ENCODE measurements at places on chromosomes 16 and 17.

DNA sequence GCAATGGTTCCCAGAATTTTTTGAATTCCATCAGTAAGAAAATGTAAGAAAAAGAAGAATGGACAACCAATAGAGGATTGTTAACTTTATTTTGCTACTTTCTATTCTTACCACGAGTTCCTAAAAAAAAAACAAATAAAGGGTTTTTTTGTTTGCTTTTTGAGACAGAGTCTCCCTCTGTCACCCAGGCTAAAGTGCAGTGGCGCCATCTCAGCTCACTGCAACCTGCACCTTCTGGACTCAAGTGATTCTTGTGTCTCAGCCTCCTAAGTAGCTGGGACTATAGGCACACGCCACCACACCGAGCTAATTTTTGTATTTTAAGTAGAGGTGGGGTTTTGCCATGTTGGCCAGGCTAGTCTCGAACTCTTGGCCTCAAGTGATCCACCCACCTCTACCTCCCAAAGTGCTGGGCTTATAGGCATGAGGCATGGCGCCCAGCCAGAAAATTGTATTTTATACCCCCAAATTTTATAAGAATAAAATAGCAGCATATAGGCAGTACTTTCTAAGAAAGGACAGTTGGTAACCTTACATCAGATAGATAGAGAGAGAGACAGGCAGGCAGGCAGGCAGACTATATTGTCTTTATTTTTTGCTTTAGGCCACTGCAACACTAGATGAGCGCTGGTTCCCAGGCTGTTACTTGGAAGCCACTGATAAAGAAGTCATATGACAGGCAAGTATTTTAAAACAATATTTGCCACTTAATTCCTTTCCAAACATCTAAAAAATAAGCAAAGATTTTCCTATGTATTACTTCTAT, 127.5 kb downstream of the VPS53 start:
- H3K36me3 ChIP-seq: no peaks in the 10 kb centered on the region
- H3K27ac ChIP-seq: no peak overlapping the region
- no peak for DNase-seq
- H3K27me3 ChIP-seq: no peaks in the 10 kb centered on the region
- no peak overlapping the region for H3K4me3 ChIP-seq
- H3K4me1 ChIP-seq: peaks cover 2% of the 10 kb centered on the region

DNA sequence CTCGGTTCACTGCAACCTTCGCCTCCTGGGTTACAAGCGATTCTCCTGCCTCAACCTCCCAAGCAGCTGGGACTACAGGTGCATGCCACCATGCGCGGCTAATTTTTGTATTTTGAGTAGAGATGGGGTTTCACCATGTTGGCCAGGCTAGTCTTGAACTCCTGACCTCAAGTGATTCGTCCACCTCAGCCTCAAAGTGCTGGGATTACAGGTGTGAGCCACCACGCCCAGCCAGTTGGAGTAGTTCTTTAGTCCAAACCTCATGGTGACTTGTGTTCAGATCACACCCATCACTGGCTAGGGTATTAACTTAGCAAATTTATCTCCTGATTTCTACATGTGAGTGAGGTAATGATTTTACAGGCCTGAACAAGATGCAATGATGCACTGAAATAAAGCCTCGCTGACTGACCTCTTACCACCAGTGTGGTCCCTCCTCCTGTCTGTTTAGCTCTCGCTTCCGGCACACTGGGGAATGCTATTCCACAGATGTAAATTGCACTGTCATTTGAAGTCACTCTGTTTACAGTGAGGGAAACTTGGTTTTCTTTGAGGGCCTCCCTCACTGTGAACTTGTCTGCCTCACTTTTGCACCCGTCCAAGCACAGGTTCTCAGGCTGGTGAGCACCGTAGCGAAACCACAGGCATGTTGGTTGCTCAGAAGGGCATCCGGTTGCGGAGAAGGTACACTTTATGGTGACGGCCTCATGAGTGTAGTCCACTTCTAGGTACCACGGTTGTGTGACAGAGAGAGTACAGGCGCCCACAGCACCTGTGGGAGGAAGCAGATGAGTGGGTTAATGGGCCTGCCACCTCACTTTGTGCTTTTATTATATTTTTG, 5.5 kb downstream of the IGSF6 start:
- no peaks in the 10 kb centered on the region for H3K27me3 ChIP-seq
- H3K27ac ChIP-seq: peak overlapping the region; percentile 93
- H3K4me3 ChIP-seq: peak overlapping the region; percentile 81
- DNase-seq: peak; percentile 50

DNA sequence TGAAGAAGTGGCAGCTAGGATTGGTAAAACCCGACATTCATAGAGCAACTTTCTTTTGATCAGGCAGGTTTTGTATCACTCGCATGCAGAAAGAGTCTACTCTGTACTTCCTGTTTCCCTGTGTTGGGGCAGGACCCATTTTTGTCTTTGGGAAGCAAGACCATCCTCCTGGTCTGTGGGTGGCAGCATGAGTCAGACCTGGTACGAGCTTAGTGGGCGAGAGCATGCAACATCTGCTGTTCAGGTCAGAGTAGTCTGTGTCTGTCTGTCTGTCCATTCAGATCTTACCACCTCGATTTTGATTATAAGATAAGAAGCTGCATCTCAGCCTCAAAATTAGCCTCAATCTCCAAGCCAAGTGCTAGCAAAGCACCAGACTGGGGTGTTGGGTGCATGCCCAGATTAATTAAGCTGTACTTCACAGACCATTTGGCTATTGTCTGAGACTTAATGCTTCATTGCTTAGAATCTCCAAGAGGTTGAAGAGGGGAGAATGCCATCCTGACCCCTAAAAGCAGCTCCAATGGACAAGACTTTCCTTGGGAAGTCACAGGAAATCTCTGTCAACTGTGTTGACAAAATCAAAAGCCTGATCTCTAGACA, 110.9 kb downstream of the XYLT1 start:
- no peak for DNase-seq
- H3K36me3 ChIP-seq: no peaks in the 10 kb centered on the region
- peak overlapping the region; percentile 36 for H3K4me3 ChIP-seq
- H3K4me1 ChIP-seq: peaks cover 60% of the 10 kb centered on the region

DNA sequence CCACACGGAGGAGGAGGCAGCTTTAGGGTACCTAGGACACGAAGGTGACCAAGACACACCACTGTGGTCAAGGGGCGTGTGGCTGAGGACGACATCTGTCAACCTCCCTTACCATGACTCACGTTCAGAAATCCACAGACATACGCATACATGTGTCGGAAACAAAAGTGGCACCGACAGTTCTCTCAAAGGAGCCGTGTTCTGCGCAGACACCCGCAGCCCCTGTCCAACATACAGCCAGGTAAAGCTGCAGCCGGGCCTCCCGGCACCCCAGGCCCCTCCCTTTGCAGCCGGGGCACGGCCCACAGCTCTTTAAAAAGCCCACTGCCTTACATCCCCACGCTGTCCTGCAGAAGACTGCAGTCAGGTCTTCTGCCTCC, 40.5 kb upstream of the KLHDC4 start:
- H3K36me3 ChIP-seq: peaks cover 2% of the 10 kb centered on the region
- DNase-seq: no peak
- peaks cover 19% of the 10 kb centered on the region for H3K27me3 ChIP-seq
- peak overlapping the region; percentile 93 for H3K27ac ChIP-seq
- H3K4me1 ChIP-seq: peaks cover 9% of the 10 kb centered on the region

GRCh38 chr17:78532922-78533640, 44.1 kb downstream of the DNAH17 start:
- no peaks in the 10 kb centered on the region for H3K36me3 ChIP-seq
- H3K4me1 ChIP-seq: peaks cover 41% of the 10 kb centered on the region
- no peaks in the 10 kb centered on the region for H3K27me3 ChIP-seq
- H3K27ac ChIP-seq: peak overlapping the region; percentile 92
- DNase-seq: no peak

DNA sequence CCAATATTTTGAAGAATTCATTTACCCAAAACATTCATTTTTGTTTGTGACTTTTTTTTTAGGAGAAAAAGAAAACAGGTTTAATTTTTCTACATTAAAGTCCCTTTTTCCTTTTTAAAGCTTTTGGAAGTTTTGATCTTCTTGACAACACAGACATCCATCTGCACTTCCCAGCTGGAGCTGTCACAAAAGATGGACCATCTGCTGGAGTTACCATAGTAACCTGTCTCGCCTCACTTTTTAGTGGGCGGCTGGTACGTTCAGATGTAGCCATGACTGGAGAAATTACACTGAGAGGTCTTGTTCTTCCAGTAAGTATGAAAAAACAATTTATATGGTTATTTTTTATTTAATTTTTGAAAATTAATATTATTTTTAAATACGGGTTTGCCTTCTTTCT, 37.2 kb downstream of the SIAH1 start:
- H3K27me3 ChIP-seq: no peaks in the 10 kb centered on the region
- H3K36me3 ChIP-seq: no peaks in the 10 kb centered on the region
- no peak for DNase-seq
- H3K4me3 ChIP-seq: no peak overlapping the region
- no peak overlapping the region for H3K27ac ChIP-seq
- H3K4me1 ChIP-seq: no peaks in the 10 kb centered on the region

- no peaks in the 10 kb centered on the region for H3K27me3 ChIP-seq
- no peak overlapping the region for H3K4me3 ChIP-seq
- peaks cover 12% of the 10 kb centered on the region for H3K4me1 ChIP-seq
- no peaks in the 10 kb centered on the region for H3K36me3 ChIP-seq
- no peak overlapping the region for H3K27ac ChIP-seq
These were observed 11.7 kb upstream of the SLC47A2 start for GRCh38 chr17:19728084-19728495.

- H3K4me3 ChIP-seq: no peak overlapping the region
- H3K36me3 ChIP-seq: peaks cover 9% of the 10 kb centered on the region
- H3K4me1 ChIP-seq: peaks cover 11% of the 10 kb centered on the region
- H3K27ac ChIP-seq: no peak overlapping the region
- H3K27me3 ChIP-seq: no peaks in the 10 kb centered on the region
- DNase-seq: no peak
These were observed 5.2 kb upstream of the OR4D2 start for GRCh38 chr17:58161566-58161965.

DNA sequence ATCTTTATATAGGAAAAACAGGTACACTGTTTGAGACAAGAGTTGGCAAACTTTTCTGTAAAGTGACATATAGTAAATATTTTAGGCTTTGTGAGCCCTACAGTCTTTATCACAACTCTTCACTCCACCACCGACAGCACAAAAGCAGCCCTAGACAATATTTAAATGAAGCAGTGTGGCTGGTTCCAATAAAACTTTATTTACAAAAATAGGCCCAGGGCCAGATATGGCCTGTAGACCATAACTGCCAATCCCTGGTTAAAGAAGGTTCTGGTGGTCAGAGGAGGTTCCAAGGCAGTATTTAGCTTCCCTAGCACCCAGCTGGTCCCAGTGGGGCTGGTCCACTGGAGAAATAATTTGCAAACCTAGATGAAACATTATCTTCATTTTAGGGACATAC, 3.6 kb downstream of the FAM117A start:
- peak overlapping the region; percentile 97 for H3K27ac ChIP-seq
- peaks cover 3% of the 10 kb centered on the region for H3K36me3 ChIP-seq
- DNase-seq: no peak
- peaks cover 62% of the 10 kb centered on the region for H3K4me1 ChIP-seq
- H3K4me3 ChIP-seq: peak overlapping the region; percentile 78
- no peaks in the 10 kb centered on the region for H3K27me3 ChIP-seq

GRCh38 chr17:45687594-45687993, 96.5 kb upstream of the CRHR1 start:
- peaks cover 2% of the 10 kb centered on the region for H3K4me1 ChIP-seq
- peaks cover 53% of the 10 kb centered on the region for H3K27me3 ChIP-seq
- H3K27ac ChIP-seq: no peak overlapping the region
- H3K36me3 ChIP-seq: peaks cover 3% of the 10 kb centered on the region
- no peak overlapping the region for H3K4me3 ChIP-seq

GRCh38 chr16:12709807-12710206, 93.9 kb downstream of the CPPED1 start:
- H3K27me3 ChIP-seq: no peaks in the 10 kb centered on the region
- no peak overlapping the region for H3K27ac ChIP-seq
- peaks cover 3% of the 10 kb centered on the region for H3K36me3 ChIP-seq
- H3K4me1 ChIP-seq: no peaks in the 10 kb centered on the region
- DNase-seq: no peak

DNA sequence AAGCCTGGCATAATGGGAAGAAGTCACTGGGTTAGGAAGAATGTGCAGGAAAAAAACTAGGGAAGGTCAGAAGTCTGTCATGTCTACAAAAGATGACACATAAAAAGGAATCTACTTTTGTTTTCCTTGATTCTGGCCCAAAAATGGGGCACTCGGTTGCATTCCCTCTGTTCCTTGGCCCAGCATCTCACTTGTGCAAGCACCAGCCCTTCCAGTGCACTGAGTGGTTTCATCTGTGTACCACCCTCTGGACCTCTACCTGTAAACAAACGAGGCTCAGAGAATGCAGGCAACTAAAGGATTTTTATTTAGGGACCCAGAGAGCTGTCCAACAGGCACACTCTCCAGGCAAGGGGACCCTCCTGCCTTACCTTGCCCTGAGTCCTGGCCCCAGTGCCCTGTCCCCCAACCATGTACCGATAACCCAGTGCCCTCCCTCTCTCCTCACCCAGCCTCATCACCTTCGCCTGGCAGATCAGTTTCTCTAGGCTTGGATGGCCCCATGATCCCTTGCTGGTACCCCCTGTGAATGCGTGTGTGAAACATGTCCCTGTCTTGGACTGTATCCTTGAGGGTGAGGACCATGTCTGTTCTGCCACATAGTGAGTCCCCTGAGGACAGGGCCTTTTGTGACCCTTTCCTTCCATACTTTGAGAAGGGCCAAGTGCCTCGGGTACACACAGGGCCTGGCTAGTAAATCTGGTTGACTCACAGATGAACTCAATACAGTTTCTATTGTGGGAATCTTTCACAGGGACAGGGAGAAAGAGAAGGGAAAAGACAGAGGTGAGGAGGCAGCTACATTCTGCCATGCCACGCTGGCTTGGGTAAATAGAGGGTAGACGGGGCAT, 13.3 kb downstream of the NXPH3 start:
- H3K4me3 ChIP-seq: no peak overlapping the region
- H3K27ac ChIP-seq: no peak overlapping the region
- peaks cover 11% of the 10 kb centered on the region for H3K36me3 ChIP-seq

- DNase-seq: no peak
- H3K4me3 ChIP-seq: peak overlapping the region; percentile 79
- H3K27me3 ChIP-seq: peaks cover 66% of the 10 kb centered on the region
These were observed 1.0 kb upstream of the IGF2BP1 start for GRCh38 chr17:48995974-48996721.

DNA sequence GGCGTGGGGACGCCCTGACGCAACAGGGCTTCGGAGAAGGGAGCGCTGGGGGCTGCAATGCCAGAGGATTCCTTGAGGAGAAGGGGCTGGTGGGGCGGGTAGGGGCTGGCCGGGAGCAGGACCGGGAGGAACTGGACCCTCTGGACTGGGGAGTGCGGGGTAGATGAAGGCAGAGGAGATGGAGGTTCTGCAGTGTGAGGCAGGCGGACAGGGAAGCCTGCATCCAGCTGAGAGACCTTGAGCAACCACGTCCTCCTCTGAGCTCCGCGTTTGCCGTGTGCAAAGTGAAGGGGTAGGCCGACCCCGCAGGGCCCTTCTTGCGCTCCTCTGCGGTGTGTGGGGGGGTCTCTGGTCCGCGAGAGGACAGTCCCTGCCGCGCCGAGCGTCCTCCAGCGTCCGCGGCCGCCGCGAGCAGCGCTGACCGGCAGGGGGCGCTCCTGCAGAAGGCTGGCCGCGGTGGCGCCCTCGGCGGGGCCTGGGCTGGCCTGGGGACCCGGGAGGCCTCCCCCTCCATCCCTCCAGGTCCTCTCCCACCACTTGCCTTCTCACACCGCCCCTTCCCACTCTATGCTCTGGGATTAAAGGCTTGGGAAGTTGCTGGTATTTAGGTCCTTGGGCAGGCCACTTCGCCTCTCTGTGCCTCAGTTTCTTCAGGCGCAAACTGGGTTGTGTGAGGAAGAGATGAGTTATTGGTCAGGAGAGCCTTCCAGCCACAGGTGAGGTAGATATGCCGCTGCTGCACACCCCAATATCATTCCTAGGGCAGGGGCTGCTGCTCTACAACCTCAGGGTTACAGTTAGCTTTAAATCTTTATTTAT, 9.6 kb upstream of the WNT9B start:
- H3K36me3 ChIP-seq: peaks cover 2% of the 10 kb centered on the region
